ENCODE measurements at places on chromosomes 4 and X.

DNA sequence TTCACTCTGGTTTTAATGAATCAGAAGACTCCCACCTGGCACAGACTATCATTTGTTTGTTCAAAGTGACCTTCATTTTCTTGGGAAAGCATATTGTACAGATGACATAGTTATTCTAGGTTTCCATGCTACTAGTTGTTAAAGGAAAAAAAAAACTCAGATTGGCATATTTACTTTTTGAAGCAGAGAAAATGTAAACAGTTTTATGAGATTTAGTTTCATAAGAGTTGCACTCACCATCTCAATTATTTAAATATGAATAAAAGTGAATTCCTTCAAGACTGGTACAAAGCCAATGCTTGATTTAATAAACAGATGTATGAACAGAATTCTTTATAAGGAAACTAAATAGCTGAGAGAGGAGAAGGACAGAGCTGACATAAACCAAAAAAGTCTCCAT lies 280.3 kb upstream of the UGT8 start:
- DNase-seq = no peak

DNA sequence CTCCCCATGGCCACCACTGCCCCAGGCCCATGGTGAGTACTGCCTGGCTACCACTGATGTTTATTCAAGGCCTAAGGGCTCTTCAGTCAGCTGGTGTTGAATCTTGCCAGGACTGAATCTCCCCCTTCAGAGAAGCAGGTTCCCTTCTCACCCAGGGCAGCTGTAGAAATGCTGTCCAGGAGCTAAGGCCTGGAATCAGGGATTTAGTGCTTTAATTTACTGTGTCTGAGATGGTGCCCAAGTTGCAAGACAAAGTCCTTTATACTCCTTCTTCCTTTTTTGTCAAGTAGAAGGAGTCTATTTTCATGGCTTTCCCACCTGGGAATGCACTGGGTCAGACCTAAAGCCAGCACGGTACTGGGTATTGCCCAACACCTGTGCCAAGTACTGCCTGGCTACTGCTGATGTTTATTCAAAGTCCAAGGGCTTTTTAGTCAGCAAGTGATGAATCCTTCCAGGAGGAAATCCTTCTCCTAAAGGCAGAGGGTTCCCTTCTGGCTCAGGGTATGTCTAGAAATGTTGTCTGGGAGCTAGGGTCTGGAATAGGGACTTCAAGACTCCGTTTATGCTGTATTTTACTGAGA lies 117.6 kb upstream of the ATOH1 start:
- DNase-seq = no peak

GRCh38 chr4:37828843-37829242 lies 2.4 kb downstream of the PGM2 start:
- no peak for DNase-seq

DNA sequence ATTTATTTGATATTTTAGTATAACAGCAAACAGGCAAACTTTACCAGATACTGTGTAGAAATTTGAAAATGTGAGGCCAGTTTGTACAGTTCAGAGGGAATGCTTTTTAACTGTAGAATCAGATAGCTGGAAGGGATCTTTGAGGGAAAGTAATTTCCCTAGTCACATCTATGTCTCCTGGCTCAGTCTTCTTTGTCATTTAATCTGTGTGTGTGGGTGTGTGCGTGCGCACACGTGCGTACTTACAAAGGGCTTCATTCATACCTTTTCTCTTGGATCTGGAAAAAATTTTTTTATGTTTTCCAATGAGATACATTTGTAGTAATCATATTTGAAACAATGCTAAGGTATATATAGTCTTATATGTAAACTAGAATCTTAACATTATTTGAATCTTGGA lies 44.6 kb downstream of the IL13RA1 start:
- DNase-seq = no peak

GRCh38 chr4:7173841-7174449 lies 18.4 kb upstream of the SORCS2 start:
- DNase-seq = no peak

GRCh38 chr4:187744911-187745310 lies 250.7 kb upstream of the ZFP42 start:
- DNase-seq = peak; percentile 37

All from HCT116 (cell line).